ENCODE measurements at places on chromosomes 1 and 21.

- DNase-seq = no peak
These were observed 29.3 kb downstream of the KRTAP10-1 start for GRCh38 chr21:44510508-44511218.

DNA sequence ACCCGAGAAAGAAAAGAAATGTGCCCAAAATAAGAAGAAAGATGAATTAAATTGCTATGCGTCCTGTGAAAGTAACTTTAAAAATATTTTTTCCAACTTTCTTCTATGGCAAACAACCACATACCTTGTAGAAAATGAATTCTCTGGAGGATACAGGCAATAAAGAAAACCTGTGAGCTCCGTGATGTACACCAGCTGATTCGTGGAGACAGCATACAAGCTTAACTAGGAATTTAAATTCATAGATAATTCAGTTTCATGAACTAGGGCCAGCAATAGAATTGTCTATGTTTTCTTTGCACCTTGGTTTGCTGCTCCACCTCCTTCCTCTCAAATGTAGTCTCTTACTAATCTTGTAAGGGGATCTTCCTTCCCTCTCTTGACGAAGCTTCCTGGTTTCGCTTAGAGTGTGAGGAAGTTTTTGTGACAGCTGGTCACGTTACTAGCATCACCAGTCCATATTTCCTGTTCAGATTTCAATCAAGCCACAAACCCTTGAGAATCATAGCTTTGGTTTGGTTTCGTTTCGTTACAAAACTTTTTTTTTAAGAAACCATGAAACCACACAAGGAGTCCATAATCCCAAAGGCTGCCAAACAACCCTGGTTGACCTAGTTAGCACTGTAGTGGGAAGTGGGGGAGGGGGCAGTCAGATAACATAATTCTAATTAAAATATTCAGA is 35.8 kb downstream of the GREM2 start:
- no peak for DNase-seq

GRCh38 chr1:227728059-227728891 is 6.8 kb downstream of the JMJD4 start:
- no peak for DNase-seq

DNA sequence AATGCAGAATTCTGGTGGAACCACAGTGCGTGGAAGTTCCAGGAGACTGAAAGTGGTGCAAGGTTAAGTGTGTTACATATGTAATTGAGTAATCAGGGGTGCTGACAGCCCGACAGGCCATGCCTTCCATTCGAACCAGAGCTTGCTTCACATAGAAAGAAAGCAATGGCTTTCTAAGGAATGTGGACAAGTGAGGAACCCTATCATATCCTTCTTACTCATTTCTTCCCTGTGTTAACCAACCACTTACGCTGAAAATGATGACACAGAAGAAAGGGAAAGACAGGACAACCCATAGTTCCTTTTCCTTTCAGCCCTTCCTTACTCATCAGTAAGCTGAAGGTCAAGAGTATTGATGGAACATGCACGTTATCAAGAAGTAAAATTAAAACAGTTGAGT is 48.1 kb upstream of the KCNA3 start:
- DNase-seq = no peak

GRCh38 chr1:160567858-160568682 is 11.2 kb downstream of the CD84 start:
- DNase-seq = no peak
